ENCODE measurements at places on chromosomes 5 and 9.

DNA sequence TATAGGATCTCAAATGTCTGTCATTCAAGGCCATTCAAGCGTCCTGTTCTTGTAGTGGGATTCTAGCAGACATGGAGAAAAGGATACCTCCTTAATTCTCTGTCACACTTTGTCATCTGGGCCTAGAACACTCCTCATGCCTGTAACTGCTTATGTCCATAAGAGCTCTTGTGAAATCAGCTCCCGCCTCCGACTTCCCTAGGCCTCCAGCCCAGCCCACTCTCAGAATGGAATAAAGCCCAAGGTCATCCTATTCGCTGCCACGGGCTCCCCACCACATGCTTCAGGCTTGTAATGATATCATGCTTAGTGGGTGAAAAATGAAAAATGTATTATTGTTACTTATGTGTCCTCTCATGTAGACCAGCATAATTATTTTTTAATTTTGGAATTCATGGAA lies 632.5 kb downstream of the ISL1 start:
- no peak for DNase-seq

DNA sequence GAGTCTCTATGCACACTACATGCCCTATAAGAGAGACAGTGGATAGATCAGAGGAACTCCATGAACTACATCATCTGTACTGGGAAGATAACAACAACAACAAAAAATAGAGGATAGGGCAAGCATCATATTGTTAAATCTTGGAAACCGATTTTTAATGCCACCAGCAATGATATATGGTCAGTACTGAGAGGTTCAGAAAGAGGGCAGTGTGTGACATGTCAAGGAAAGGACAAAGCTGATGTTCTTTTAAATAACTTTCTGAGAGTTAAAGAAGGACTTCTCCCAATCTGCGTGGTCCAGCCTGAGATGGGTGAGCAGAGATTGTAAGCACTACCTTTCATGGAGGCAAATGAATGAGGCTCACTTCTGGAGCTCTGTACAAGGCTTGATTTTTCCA lies 62.0 kb upstream of the PHF24 start:
- DNase-seq, result no peak

DNA sequence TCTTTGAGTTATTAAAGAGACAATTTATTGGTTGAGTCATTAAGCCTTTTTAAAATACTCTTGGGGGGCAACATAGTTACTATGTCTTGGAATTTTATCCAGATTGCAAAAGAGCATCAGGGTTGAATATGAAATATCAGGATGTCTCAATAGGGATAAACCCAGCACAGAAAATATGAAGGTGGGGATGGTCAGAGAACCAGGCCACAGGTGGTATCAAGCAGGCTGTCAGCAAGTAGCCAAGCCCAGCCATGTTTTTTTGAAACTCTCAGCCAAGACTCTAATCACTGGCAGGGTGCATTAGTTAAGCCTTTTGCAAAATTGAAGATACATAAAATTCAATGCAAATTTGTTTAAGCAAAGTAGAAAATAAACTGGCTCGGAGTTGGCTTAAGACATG lies 468.9 kb downstream of the DTWD2 start:
- no peak for DNase-seq

- no peak for DNase-seq
Measured at GRCh38 chr5:34682926-34683623, 26.9 kb downstream of the RAI14 start.

DNA sequence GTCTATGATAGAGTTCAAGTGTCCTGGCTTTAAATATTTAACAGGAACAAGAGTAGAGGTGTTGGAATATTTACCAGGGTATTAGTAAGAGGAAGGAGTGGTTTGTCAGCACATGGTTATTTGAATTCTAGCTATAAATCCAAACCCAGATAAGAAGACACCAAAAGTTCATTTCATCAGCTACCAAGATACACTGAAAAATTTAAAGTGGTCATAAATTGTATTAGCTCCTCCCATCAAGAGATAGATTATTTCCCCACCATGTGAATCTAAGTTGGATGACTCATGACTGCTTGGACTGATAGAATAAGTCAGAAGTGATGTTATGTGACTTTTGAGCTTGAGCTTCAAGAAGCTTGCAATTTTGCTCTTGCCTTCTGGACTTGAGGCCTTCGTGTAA lies 72.1 kb upstream of the GRAMD2B start:
- DNase-seq, result no peak

- DNase-seq, result no peak
Measured at GRCh38 chr5:100496296-100496695, 38.9 kb upstream of the FAM174A start.

GRCh38 chr9:113564498-113565237 lies 101.1 kb downstream of the RGS3 start:
- DNase-seq, result no peak

- DNase-seq, result no peak
Measured at GRCh38 chr5:150778517-150779396, at the start of gene SMIM3. TSS of gene SMIM3 (plus strand) at chr5:150778757. CDS start at chr5:150795441, 16,684 bp downstream.

GRCh38 chr5:39024884-39025283 lies 49.3 kb downstream of the RICTOR start:
- no peak for DNase-seq

DNA sequence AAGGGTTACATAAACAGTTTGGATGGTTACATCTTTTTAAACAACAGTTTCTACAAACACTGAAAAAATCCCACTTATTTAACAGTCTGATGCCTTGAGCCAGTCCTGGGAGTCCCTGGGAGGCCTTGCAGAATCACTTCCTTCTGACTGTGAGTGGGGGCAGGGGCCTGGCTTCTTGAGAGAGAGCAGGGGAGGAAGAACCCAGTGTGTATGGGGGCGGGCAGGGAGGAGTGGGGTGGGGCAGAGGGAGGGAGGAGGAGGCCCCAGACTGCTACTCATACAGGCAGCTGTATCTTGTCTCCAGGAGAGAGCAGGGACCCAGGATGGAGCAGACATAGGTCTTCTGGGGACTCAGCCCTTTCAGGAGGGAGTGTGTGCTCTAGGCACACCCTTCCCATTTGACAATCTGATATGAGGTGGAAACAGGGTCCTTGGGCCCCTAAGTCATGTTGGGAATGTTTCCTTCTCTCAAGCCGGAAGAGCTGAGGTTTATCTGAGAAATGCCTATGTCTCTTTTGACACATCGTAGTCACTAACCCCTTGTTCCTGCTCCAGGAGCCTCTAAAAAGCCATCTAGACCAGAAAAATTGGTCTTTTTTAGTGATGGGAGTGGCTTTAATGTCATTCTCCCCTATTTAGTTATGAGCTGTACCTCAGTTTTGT lies 52.8 kb downstream of the IRF1 start:
- DNase-seq, result no peak

DNA sequence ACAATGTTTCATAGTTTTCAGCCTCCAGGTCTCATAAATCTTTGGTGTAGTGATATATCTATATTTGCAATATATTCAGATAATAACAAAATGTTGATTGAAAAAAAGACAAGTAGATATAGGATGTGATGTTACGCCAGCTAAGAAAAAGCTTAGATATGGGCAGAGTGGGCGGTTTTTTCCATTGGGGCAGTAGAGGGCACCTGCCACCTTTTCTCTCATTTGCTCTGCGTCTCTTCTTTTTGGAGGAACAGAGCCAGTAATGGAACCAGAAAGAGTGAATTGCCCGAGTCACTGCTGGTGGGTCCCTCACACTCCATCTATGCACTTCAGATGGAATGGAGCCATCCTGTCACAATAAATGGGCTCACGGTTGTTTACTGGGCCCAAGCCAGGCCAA lies 62.1 kb upstream of the FANCC start:
- DNase-seq, result no peak

DNA sequence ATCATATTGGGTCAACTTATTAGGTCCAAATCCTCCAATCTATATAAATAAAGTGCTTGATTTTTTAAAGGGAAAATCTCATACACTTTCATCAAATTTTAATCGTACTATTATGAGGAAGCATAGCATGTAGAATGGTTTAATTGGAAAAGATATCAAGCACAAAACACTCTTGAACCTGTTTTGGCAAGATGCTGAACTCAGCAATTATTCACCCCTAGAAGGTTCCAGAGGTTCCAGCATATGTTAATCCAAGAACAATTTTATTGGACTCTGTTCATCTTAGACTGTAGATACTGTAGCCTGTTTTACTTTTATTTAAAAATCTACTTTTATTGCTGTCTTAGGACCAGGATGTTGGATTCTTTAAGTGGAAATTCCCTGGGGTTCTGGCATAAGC lies 92.4 kb upstream of the LHFPL2 start:
- no peak for DNase-seq

- DNase-seq, result no peak
Measured at GRCh38 chr9:126791406-126792230, 13.2 kb upstream of the ZBTB43 start.

DNA sequence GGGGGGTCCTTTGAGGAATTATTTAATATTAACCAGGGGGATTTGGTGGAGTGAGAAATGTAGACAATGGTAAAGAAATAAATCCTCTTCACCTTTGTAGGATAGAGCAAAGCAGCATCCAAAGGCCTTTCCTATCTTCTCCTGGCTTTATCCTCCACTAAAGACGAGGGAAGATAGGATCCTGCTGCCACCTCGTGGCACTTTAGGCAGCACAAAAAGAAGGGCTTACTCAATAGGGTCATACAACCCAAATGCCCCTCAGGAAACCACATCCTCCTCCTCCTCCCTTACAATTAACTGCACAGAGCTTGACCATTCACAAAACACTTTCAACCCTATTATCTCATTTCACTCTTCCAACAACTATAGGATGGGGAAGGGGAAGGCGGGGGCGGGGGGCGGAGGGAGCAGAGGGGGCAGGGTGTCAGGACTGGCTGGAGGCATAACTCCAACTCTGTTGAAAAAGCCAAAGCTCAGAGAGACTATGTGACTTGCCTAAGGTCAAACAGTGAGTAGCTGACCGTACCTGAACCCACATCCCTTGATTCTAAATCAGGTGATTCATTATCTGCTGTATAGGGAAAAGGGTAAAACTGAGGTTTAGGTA lies 45.4 kb upstream of the MYOT start:
- no peak for DNase-seq

DNA sequence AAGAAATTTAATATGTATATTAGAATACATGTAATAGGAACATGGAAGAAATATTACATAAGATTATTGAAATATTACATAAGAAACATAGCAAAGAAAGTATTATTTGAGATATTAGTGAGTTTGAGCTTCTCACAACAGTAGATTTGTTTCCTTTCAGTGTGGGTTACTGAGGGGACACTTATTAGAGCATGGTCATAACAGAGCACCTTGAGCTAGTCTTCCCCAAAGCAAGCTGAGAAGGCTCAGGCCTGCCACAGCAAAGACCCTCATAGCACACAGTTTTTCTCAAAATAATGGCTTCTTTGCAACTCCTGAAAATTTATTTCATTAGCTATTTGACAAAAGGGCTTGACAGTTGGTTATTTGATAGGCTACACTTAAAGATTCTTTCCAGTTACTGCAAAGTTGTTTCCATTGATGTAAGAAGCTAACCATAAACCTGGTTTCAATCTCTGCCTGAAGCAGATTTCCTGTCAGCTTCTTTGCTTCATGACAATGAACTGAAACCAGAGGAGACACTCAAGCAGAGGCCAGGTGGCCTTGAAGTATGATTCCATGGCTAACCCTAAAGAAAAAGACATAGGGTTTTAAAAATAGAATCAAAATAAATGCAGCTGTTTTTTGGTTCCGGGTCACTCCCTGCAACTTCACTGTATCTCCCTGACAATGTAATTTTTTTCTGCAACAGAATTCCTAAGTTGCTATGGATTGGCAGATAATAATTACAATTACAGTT lies 68.6 kb downstream of the ERMP1 start:
- no peak for DNase-seq

DNA sequence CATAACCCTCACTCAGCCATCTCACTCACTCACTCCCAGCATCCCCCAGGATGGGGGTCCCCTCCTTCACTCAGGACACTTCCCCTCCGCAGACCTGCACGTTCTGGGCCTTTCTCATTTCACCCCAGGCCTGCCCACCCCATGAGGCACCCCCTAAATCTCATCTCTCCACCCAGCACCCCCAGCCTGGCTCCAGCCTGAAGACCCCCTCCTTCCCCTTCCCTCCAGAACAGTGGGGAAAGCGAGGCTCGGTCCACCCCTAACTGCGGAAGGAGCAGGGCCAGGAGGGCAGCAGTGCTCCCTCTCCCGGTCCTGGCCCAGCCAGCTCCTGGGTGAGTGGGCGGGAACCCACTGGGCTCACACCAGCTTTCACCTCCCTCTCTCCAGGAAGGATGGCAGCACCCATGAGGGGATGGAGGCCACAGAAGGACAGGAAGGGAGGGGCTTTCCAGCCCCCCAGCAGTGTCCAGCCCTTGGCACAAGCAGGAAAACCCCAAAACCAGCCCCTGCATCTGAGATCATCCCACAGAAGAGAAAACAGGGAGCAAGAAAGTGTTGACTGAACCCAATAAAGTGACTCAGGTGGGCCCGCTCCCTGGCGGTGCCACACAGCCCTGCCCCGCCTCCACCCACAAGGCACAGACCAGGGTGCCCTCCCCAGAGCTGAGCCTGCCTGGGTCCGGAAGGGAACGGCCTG lies 55.0 kb downstream of the LRSAM1 start:
- no peak for DNase-seq

GRCh38 chr5:126377424-126377823 lies 45.8 kb upstream of the GRAMD2B start:
- no peak for DNase-seq

DNA sequence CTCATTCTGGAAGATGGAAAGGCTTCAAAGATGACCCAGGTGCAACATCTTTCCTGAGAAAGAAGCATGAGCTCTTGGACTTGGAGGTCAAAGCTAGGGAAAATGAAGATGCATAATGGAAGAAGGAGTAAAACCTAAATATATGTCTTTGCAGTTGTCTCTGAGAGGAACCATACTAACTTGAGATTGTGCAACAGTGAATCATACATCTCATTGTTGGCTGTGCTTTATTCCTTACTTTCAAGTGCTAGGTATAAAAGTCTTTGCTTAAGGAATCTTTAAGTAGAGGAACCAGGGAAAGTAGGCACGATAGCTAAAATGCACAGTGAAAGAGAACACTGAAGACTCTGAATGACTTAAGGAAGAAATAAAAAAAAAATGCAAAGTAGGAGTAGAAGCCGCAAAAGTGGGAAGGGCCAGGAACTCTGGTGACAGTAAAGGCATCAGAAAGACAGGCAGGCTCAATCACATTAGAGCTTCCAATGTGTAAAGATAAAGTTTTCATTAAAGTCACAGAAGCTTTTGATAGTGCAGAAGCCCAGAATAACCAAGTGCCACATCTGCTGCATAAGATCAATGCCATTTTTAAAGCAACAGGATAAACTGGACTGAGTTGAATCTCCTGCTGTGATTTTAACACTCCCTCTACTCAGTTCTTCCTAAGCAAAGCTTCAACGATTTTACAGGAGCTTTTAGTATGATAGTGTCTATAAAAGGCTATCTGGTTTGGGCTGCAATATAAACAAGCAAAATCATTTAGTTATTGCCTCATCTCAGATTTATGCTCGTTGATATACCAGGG lies 432.3 kb upstream of the EDIL3 start:
- no peak for DNase-seq

GRCh38 chr9:18127499-18127875 lies 346.5 kb upstream of the ADAMTSL1 start:
- DNase-seq, result no peak

DNA sequence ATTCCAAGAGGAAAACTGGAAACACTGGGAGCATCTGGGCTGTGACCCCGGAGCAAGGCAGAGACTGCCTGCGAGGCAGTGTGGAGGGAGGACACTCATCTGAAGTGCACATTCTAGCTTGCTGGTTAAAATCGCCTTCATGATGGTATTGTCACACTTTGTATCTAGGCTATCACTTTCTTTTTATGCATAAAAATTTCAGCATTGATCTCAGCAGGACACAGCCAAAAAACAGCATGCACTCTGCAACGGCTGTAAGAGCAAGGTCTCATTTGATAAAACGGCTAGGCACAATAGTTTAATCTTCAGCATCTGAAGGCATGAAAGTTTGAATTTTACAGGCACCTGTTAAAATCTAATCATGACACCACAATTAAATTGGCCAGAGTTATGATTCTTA lies 110.8 kb upstream of the IRX1 start:
- no peak for DNase-seq

GRCh38 chr5:59893429-59894227 lies at the start of gene PDE4D:
TSS of gene PDE4D (minus strand) at chr5:59893726.
- no peak for DNase-seq
